ENCODE measurements at places on chromosomes 16 and 17. TPM values are rescaled to one million over a fixed set of nuclear protein-coding genes. Genes with fewer than 3 reads are reported as not detected.

DNA sequence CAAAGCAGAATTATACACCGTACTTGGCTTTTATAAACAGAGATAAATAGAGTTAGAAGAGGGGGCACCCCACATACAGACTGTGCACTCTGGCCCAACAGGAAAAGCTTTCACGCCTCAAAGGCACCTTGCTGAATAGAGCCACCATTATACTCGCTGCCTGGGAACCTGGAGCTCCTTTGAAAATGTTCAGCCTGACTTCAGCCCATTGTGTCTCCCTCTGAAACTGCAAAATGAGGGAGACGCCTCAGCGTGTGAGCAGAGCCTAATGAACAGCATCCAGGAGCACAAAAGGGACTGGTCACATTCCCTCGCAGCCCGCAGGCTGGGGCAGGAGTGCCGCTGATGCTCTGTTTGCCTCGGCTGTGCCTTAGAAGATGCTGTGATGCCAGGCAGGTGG, 46.3 kb downstream of the ABCC12 start:
- H3K4me1 ChIP-seq: no peaks in the 10 kb centered on the region
- no peaks in the 10 kb centered on the region for H3K36me3 ChIP-seq
- DNase-seq: no peak
- H3K27ac ChIP-seq: no peak overlapping the region

GRCh38 chr16:88596483-88596882, 26.3 kb downstream of the ZC3H18 start:
- H3K27ac ChIP-seq: no peak overlapping the region
- H3K27me3 ChIP-seq: no peaks in the 10 kb centered on the region
- no peak for DNase-seq

Gene ENPP7
- total RNA-seq: not detected

- H3K36me3 ChIP-seq: no peaks in the 10 kb centered on the region
- no peak overlapping the region for H3K4me3 ChIP-seq
- H3K4me1 ChIP-seq: peaks cover 3% of the 10 kb centered on the region
- no peak overlapping the region for H3K27ac ChIP-seq
- H3K27me3 ChIP-seq: no peaks in the 10 kb centered on the region
Measured at GRCh38 chr17:42188749-42189650, 3.7 kb upstream of the HCRT start.

Gene KRT25
- not detected for total RNA-seq

GRCh38 chr17:83201206-83202001, 122.0 kb downstream of the METRNL start:
- DNase-seq: no peak
- no peaks in the 10 kb centered on the region for H3K36me3 ChIP-seq
- H3K4me1 ChIP-seq: no peaks in the 10 kb centered on the region
- no peaks in the 10 kb centered on the region for H3K27me3 ChIP-seq
- no peak overlapping the region for H3K4me3 ChIP-seq
- H3K27ac ChIP-seq: no peak overlapping the region

Gene CALB2
- total RNA-seq: not detected

Gene TVP23A
- total RNA-seq: not detected

- no peak overlapping the region for H3K4me3 ChIP-seq
- no peaks in the 10 kb centered on the region for H3K36me3 ChIP-seq
Measured at GRCh38 chr17:44637066-44637465, 19.2 kb upstream of the MEIOC start.

DNA sequence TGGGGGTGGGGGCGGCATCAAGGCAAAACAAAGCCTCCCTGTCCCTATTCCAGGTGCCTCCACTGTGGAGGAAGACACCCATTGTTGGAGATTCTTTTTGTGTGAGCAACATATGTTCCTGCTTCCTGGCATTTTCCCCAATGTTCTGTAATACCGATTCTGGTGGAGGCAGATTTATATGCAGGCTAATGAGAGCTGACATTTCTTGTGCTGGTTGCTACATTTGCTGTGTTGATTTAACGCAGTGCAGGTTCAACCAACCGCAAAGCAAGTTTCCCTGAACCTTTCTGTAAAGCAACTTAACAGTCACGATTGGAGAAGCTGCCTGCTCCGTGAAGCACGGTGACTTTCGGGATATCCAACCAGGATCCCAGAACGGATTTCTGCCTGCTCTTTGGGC, 260.5 kb downstream of the CBLN1 start:
- H3K27ac ChIP-seq: no peak overlapping the region
- H3K36me3 ChIP-seq: no peaks in the 10 kb centered on the region
- DNase-seq: no peak
- no peak overlapping the region for H3K4me3 ChIP-seq

DNA sequence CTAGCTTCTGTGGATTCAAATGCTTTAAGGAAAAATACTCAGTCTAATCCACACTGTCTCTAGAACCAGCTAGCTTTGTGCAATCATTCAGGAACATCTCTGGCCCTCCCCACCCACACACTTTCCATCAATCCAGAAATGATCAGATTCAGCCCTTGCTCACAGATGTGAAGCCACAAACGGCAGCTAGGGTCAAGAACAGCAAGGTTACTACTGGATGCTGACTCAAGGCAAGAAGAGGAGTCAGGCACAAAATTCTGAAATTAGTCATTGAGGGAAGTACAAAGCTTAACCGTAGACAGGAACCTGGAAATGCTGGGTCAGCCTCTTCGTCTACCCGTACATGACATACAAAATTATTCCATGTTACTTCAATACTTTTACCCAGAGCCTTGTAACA, 174.6 kb downstream of the CDH13 start:
- H3K4me3 ChIP-seq: no peak overlapping the region
- no peaks in the 10 kb centered on the region for H3K27me3 ChIP-seq
- DNase-seq: peak; percentile 6
- no peaks in the 10 kb centered on the region for H3K36me3 ChIP-seq
- H3K4me1 ChIP-seq: peaks cover 6% of the 10 kb centered on the region

Gene NETO2
- total RNA-seq: 27.6 TPM

Gene WNK4
- 1.9 TPM for total RNA-seq

DNA sequence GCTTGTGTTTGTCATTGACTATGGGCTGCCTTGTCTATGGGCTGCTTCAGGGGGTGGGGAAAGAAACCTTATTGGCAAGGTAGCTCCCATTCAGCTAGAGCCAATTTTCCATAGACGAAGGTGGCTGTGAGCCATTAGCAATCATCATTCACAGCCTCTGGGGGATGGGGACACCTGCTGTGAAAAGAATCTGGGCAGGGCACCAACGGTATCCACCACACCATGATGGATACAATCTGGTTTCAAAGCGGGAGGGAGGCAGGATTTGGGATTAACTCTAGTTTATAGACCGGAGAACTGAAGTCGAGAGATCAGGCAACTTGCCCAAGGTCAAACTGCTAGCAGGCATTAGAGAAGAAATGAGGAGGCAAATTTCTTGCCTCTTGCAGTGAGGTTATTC, 182.3 kb downstream of the SHISA9 start:
- no peaks in the 10 kb centered on the region for H3K36me3 ChIP-seq
- H3K4me3 ChIP-seq: no peak overlapping the region
- no peaks in the 10 kb centered on the region for H3K27me3 ChIP-seq
- no peaks in the 10 kb centered on the region for H3K4me1 ChIP-seq
- no peak for DNase-seq
- no peak overlapping the region for H3K27ac ChIP-seq

Gene TAC4
- total RNA-seq: not detected

- no peaks in the 10 kb centered on the region for H3K27me3 ChIP-seq
- H3K36me3 ChIP-seq: no peaks in the 10 kb centered on the region
- H3K4me1 ChIP-seq: peaks cover 45% of the 10 kb centered on the region
- DNase-seq: peak; percentile 100
- no peak overlapping the region for H3K4me3 ChIP-seq
Measured at GRCh38 chr17:41777574-41778188, 8.8 kb downstream of the JUP start.

- no peaks in the 10 kb centered on the region for H3K27me3 ChIP-seq
- peaks cover 40% of the 10 kb centered on the region for H3K4me1 ChIP-seq
- DNase-seq: peak; percentile 73
- H3K4me3 ChIP-seq: peak overlapping the region; percentile 56
- H3K27ac ChIP-seq: peak overlapping the region; percentile 67
- peaks cover 14% of the 10 kb centered on the region for H3K36me3 ChIP-seq
Measured at GRCh38 chr17:48547808-48548522, 3.1 kb upstream of the HOXB2 start.

Gene SENP3
- 56.5 TPM for total RNA-seq

- no peaks in the 10 kb centered on the region for H3K27me3 ChIP-seq
- H3K27ac ChIP-seq: no peak overlapping the region
- no peak overlapping the region for H3K4me3 ChIP-seq
- no peaks in the 10 kb centered on the region for H3K4me1 ChIP-seq
Measured at GRCh38 chr17:431494-431893, 78.9 kb upstream of the RPH3AL start.

DNA sequence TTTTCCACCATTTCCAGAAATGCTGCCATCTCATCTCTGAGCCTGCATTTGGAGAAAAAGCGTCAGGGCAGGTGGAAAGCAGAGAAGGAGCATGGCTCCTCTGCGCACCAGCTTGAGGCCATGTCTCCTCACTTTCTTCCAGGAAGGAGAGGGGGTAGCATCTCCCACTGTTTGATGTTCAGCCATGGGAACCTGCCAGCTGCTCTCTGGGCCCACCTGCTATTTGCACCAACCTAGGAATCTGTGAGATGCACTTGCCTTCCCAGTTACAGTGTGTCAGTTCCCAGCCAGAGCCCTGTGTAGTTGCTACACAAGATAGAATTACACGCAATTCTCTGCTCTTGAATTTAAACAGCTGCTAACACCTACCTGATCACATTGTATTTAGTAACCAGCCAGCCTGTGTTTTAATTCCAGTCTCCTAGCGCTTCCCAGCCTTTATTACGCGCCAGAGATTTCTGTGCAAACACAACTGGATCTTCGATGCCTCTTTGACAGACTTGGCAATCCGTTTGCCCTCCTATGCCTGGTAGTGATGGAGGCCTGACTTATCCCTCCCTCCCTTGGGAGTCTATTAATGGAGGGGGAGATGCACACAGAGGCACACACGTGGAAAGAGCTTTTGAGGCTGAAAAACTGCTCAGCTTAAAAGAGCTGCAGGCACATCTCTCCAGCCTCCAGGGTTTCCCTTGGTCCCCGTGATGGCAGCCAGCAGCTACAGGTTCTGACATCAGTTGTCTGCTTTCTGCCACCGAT, 98.1 kb upstream of the SEC14L1 start:
- H3K36me3 ChIP-seq: no peaks in the 10 kb centered on the region
- DNase-seq: no peak
- H3K4me1 ChIP-seq: no peaks in the 10 kb centered on the region
- H3K4me3 ChIP-seq: no peak overlapping the region

Gene CTRB2
- total RNA-seq: not detected

- no peaks in the 10 kb centered on the region for H3K36me3 ChIP-seq
- H3K4me1 ChIP-seq: no peaks in the 10 kb centered on the region
- H3K27ac ChIP-seq: no peak overlapping the region
Measured at GRCh38 chr16:22424161-22424937, 49.9 kb upstream of the CDR2 start.

Gene KRTAP3-1
- not detected for total RNA-seq

Gene GID4
- 11.3 TPM for total RNA-seq

GRCh38 chr16:46688101-46688653, 801 bp downstream of the VPS35 start:
- no peaks in the 10 kb centered on the region for H3K36me3 ChIP-seq
- H3K4me1 ChIP-seq: peaks cover 30% of the 10 kb centered on the region
- H3K27me3 ChIP-seq: no peaks in the 10 kb centered on the region

DNA sequence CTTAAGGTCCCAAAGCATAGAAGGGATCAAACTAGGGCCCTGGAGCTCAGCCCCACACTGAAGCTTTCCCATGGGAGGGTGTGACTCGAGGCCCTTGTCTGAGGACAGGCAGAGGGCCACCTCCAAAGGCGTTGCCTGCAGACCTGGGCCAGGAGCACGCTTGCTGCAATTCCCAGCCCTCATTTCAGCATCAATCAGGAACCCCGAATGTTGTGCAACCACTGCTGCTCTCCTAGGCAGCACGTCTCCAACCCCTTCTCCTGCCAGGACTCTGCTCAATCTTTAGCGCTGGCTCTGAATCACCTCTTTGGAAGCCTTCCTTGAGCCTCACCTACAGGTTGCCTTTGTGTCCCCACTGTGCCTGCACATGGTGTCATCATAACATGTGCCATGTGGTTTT, 14.0 kb upstream of the ATP2C2 start:
- H3K27me3 ChIP-seq: no peaks in the 10 kb centered on the region
- no peaks in the 10 kb centered on the region for H3K4me1 ChIP-seq
- DNase-seq: no peak
- H3K27ac ChIP-seq: no peak overlapping the region
- H3K36me3 ChIP-seq: no peaks in the 10 kb centered on the region
- no peak overlapping the region for H3K4me3 ChIP-seq

DNA sequence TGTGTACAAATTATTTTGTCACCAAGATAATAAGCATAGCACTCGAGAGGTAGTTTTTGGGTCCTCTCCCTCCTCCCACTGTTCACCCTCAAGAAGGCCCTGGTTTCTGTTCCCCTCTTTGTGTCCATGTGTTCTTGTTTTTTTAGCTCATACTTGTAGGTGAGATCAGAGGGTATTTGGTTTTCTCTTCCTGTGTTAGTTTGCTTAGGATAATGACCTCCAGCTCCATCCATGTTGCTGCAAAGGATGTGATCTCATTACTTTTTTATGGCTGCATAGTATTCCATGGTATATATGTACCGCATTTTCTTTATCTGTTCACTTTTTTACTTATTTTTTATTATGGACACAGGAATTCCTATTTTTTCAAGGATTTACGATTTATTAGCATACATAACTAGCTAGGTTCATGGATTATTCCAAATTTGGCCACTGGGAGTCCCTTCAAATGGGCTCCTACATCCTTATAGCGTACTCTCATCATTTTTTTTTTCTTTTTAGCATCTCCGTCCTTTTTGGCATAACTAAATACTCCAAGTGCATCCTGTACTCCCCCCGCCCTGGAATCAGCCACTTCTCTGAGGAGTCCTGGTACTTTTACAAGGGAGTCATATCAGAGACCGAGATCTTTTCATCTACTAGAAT, 7.3 kb downstream of the TADA2A start:
- H3K36me3 ChIP-seq: peaks cover 10% of the 10 kb centered on the region
- no peaks in the 10 kb centered on the region for H3K27me3 ChIP-seq
- H3K4me1 ChIP-seq: no peaks in the 10 kb centered on the region
- no peak for DNase-seq

Gene KRTAP2-3
- not detected for total RNA-seq

DNA sequence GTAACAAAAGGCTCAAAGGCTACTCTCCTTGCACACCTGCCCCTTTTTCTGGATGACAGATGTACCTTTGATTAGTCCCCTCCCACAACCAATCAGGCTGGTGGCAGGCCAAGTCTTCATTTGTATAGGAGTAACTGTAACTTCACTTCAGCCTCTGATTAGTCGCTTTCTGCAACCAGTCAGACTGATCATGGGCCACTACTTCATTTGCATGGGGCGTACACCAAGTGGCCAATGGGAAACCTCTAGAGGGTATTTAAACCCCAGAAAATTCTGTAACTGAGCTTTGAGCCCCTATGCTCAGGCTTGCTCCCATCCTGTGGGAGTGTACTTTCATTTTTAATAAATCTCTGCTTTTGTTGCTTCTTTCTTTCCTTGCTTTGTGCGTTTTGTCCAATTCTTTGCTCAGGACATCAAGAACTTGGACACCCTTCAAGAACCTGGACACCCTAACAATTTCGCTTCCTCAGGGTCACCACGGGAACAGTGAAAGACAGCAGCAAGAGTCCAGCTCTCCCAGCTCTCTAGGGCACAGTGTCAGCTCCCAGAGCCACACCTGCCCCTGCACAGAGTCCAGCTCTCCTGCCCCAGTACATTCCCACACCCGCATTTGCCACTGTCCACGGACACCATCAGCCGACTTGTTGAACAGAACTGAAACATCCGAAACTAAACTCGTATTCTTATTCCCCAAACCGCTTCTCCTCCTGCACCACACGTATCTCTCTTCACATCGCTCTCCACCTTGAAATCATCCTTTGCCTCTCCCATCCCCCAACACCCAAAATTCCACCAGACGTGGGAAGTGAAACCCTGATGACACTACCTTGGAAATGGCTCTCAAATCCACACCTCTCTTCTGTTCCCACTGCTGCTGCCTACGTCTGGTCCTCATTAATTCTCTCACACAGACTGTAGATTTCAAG, 53.4 kb downstream of the ABCC12 start:
- H3K4me3 ChIP-seq: no peak overlapping the region
- H3K36me3 ChIP-seq: no peaks in the 10 kb centered on the region
- H3K4me1 ChIP-seq: no peaks in the 10 kb centered on the region
